B cell (primary cell): ENCODE measurements at places on chromosomes 11 and 22.

- no peak for DNase-seq
These were observed 148.1 kb downstream of the DYNC2H1 start for GRCh38 chr11:103257360-103257759.

DNA sequence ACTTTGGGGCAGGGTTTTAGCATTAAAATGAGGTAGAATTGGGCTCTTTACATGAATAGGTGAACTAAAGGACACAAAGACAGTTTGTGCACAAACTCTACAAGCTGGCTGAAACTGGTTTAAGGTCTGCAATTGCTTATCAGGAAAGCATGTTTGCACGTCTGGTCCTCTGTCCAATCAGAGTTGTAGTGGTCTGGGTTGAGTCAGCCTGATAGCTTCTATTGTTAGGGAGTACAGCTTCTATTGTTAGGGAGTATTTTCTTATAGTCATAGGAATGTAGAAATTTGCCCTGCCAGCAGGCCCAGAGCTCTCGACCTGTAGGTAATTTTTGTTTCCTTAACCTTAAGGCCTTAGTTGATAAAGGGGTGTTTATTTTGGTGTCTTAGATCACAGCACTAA is 1422.4 kb downstream of the LRRC4C start:
- no peak for DNase-seq

GRCh38 chr11:10261821-10262220 is 32.2 kb downstream of the SBF2 start:
- no peak for DNase-seq

- no peak for DNase-seq
These were observed 15.8 kb downstream of the MYEOV start for GRCh38 chr11:69309631-69310280.

DNA sequence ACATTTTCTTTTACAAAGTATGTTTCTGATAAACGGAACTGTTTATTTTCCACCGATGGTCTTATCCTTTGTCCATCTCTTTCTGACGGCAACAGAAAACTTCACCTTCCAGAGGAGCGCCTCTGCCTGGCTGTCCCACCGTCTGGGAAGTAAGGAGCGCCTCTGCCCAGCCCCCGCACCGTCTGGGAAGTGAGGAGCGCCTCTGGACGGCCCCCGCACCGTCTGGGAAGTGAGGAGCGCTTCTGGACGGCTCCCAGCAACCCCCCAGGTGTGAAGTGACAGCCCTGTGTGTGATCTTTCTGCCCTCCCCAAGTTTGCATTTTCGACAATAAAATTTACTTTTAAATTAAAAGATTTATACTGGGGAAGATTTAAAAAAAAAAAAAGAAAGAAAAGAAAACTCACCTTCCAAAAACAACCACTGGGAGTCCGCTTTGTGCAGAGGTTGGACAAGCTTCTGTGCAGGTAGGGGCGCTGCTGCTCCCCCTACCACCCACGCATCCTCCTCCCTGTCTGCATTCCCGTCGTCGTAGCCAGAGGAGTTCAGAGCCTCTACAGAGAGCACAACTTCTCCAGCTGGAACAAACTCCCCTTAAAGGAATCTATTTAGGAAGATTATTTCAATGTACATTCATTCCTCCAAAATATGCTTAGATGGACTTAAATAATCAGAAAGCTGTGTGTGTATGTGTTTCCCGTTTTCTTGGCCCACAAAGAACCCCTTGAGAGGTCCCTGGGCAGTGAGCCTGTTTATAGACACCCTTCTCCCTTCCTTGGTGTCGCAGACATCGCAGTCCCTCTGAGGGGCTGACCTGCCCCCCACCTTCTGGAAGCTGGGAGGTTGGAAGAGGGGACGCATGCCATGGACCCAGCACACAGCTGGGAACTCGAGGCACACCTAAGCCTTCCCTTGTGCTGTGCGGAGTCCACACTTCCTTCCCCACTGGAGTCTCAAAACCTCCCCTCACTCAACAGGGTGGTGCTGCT is 849 bp upstream of the APOBEC3B start:
- peak; percentile 39 for DNase-seq

DNA sequence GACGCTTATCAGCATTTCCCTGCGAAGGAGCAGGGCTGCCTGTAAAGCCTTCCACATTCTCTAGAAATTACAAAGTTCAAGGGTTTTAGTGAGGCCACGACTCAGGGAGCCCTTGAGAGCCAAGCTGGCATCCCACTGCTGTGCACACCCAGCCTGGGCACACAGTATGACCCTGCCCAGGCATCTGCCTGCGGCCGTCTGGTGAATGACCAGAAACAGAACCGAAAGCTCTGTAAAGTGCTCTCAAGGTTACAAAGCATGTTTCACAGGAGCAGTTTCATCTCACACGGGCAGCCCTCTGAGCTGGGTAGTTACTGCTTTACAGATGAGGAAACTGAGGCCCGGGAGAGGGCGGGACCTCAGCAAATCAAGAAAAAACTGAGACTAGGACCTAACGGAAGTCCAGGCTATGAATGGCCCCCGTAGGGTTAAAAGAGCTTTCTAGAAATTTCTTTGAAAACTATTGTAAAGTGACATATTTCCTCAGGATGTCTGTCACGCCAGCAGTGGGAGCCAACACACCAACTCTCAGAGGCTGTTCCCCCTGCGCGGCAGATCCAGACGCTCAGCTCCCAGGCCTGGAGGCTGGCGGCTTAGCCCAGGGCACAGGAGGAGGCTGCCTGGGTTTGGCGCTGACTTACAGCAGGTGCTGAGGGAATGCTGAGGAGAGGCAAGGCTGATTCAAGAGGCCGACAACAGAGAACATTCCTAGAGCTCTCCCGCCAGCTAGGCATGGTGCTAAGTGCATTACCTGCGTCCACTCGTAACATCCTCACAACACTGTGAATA is 7.7 kb upstream of the TCF20 start:
- DNase-seq: no peak

DNA sequence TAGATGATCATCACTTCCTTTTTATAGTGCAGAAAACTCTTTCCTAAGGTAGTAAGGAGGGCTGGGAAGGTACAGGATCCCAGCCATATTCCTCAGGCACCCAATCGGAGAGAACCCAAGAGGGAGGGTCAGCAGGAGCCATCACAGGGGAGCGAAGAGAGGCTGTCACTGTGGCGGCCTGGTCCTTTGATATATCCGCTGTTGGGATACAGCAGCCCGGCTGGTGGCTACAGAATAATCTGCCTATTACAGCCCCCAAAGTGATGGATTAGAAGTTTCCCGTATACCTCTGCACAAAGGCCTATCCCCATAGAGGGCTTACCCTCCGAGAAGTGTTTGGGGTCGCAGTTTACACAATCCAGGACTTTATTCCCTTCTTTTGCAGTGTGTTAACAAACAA is 48.5 kb downstream of the OR4D9 start:
- DNase-seq: no peak

DNA sequence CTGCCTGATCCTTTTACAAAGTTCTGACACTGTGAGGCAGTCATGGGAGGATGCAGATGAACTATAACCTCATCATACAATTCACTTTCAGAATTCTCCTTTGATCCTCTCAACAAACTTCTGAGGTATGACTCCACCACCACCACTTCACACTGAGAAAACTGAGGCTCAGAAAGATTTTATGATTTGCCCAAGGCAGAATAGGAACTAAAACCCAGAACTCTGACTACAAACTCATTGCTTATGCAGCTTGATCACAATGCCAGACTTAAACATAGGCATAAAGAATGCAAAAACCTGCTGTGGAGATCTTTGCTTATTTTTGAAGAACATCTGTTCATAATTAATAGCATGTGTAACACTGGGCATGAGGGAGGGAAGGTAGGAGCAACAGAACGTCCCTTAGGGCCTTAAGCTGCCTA is 20.4 kb downstream of the FAM168A start:
- no peak for DNase-seq

DNA sequence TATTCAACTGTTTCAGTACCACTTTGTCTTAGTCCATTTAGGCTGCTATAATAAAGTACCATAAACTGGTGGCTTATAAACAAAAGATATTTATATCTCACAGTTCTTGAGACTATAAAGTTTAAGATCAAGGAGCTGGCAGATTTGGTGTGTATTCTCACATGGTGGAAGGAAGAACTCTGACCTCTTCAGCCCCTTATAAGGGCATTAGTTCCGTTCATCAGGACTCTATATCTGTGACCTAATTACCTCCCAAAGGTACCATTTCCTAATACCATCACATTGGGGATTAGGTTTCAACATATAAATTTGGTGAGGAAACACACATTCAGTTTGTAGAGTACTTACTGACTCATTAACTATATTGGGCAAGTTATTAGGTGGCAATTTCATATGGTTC is 10.7 kb upstream of the ARL14EP start:
- DNase-seq: no peak

- DNase-seq: no peak
These were observed 491.1 kb downstream of the OPCML start for GRCh38 chr11:133041181-133041580.

- no peak for DNase-seq
These were observed 5.8 kb downstream of the MMP3 start for GRCh38 chr11:102837646-102838045.

- DNase-seq: no peak
These were observed 34.3 kb downstream of the MYEOV start for GRCh38 chr11:69328231-69328630.
